ENCODE measurements at places on chromosomes 7 and 10. TPM values are rescaled to one million over a fixed set of nuclear protein-coding genes. Genes with fewer than 3 reads are reported as not detected.

SLIT1 gene
- total RNA-seq, result 0.31 TPM

PNLIPRP2 gene
- not detected for total RNA-seq

CPA4 gene
- total RNA-seq, result 0.92 TPM

ADIRF gene
- total RNA-seq, result 936 TPM

SRGN gene
- total RNA-seq, result 310 TPM

TAS2R39 gene
- total RNA-seq, result not detected

SMARCD3 gene
- 41.8 TPM for total RNA-seq

Measured in aortic smooth muscle cell (primary cell).